Activated CD4-positive, alpha-beta T cell treated with anti-CD3 and anti-CD28 coated beads, Interleukin-2, amount 50 U/mL, for 48 hours (primary cell): ENCODE measurements at places on chromosomes 11 and 22.

- no peak for DNase-seq
Measured at GRCh38 chr11:76151556-76152085, 54.7 kb downstream of the WNT11 start.

- DNase-seq: no peak
Measured at GRCh38 chr11:117900720-117901440, 24.4 kb upstream of the FXYD6 start.

- no peak for DNase-seq
Measured at GRCh38 chr11:11215058-11215815, 137.8 kb downstream of the CSNK2A3 start.

DNA sequence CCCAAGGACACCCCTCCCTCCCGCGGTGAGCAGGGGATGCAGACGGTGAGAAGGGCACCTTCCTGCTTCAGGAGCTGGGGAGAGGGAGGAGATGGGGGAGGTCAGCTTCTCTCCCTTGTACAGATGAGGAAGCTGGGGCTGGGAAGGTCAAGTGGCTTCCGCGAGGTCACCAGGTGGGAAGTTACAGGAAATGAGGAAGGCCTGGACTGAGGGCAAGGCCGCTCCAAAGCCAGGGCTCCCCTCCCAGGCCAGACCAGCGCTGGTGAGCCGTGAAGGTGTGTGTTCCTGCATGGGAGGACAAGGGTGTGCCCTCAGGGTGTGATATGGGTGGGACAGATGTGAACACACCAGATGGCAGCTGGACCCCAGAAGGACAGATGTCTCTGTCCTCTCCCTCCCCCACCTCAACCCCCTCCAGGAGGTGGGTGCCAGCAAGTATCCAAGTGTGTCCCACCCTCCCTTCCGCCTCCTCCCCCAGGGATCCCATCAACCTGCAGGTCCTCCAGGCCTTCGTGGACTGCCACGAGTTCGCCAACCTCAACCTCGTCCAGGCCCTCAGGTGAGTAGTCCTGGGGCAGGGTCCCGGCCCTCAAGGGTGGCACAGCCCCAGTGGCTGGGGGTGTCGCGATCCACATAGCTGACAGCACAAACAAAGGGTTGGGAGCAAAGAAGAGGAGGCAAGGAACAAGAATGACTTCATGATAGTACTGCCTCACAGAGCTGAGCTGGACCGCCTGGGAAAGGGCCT is 16.6 kb downstream of the CYTH4 start:
- DNase-seq: no peak

GRCh38 chr22:49323751-49324415 is 503.8 kb downstream of the BRD1 start:
- no peak for DNase-seq

DNA sequence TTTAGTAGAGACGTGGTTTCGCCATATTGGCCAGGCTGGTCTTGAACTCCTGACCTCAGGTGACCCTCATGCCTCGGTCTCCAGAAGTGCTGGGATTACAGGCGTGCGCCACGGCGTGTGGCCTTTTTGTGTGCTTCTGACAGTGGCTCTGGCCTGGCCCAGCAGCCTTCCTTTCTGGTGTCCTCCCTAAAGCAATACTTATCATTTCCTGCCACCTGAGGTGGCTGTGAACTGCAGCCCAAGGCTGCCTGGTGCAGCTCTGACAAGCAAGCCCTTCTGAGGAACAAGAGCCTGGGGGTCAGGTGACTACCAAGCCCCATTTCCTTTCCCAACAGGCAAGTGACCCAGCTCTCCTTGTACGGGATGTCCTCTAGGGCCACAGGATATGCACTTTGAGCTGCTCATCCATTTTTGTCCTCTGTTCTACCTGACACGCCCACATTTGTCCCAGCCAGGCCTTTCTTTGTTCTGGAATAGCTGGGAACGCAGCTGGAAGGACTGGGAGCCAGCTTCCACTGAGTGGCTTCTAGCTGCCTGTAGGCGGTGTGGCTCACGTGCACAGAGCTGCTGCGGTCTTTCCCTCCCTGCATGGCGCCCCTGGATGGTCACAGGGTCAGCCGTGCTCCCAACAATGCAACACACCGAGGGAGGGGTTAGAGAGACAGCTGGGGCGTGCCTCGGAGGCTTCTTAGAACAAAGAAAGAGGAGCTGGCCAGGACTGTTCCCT is 12.3 kb upstream of the BID start:
- DNase-seq: no peak

DNA sequence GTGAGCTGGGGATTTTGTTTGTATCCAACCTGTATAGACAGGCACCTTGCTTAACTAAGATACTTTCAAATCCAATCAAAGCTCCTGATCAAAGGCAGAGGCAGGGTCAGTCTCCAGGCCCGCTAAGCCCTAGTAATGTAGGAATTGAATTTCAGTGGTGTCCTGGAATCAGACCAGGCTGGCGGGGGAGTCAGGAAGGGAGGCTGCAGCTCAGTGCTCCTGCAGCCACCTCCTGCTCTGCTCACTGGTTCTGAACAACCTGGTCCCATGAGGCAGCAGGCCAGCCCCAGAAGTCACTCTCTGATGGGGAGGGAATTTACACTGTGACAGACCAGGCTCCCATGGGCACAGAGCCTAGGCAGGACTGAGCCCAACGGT is 38.5 kb upstream of the GALNT18 start:
- DNase-seq: no peak

DNA sequence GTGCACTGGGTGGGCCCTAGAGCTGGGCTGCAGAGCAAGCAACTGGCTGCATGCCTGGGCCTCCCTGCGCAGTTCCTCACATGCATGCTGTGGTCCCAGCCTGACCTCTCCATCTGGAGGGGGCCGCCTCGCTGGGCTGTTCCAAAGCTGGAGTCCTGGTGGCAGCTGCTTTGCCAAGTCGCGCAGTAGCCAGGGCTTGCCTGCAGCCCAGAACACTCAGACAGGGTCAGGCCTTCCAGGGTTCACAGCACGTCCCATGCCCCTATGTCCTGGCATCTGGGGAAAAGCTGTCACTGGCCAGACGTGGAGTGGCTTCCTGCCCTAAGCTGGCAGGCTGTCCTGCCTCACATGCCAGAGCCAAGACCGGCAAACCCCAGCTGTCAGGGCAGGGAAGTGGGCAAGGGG is 16.5 kb upstream of the CDC42EP2 start:
- DNase-seq: no peak
